ENCODE measurements at places on chromosomes 7 and 10.

GRCh38 chr10:18164748-18165361 is 24.6 kb downstream of the CACNB2 start:
- DNase-seq: no peak

- DNase-seq: no peak
These were observed 35.6 kb upstream of the ADGRA1 start for GRCh38 chr10:133052076-133052475.

DNA sequence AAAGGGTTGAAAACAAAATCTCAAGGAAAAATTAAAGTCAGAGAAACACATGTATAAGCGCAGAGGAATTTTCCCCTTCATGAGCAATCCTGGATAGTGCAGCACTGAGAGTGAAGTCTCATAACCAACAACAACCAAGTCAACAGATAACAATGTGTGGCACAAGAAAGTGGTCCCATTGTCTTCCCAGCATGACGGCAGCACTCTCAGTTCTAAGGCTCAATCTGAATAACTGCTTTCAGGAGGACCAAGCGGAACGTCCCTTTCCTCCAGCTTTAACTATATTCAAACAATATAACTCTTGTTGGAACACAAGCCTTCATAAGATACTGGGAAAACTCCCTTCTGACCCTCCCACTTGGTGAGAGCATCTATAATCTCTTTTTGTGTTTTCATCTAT is 137.9 kb downstream of the RAPGEF5 start:
- DNase-seq: no peak

DNA sequence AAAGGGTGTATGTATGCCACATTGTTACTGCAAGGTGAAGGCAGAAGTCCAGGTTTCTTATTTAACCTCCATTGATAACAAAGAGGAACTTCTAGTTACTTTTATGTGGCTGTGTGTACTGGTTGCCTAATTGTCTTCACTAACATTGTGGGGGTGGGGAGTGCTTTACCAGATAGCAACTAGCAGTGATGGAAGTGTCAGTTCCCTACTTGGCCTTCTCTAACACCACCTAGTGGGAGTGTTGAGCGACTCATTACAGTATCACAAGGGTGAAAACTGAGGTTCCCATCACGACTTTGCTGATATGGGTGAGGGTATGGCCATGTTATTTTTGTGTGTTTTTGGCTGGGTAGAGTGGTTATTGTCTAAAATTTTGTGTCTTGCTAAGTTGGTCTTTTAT is 274.4 kb downstream of the THSD7A start:
- peak; percentile 21 for DNase-seq

DNA sequence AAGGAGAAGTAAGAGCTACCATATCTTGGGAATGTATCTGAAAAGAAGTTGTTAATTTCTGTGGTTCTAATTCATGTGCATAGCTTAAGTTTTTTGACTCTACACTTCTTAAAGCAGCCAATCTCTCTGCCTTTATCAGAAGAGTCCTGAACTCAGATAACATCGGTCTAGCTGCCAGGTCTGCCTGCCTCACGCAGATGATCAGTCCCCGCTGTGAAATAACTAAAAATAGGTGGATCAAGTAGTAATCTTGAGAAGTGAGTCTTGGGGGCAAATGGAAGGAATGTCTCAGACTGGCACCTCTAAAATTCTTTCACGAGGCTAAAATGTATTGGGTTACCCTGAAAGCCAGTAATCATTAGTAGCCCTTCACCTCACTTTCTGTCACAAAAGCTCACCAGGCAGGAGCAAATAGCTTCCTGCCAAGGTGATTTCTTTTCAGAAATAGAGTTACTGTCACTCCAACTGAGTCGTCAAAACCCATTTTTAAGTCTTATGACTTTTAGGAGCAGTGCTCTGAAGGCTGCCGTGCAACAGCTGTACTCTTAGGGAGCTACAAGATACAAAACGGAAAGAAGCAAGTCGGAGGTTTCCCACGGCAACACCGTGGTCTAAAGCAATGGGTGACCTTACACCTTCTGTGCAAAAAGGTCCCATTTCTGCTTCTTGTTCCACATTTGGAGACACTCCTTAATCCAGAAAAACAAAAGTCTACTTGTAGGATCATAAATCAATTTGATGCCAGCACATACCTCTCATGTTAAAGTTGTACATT is 85.2 kb downstream of the ABCB5 start:
- no peak for DNase-seq

- DNase-seq: no peak
These were observed 65.2 kb downstream of the PFKFB3 start for GRCh38 chr10:6267941-6268340.

- DNase-seq: no peak
These were observed 25.1 kb downstream of the DDIT4 start for GRCh38 chr10:72298592-72299519.

DNA sequence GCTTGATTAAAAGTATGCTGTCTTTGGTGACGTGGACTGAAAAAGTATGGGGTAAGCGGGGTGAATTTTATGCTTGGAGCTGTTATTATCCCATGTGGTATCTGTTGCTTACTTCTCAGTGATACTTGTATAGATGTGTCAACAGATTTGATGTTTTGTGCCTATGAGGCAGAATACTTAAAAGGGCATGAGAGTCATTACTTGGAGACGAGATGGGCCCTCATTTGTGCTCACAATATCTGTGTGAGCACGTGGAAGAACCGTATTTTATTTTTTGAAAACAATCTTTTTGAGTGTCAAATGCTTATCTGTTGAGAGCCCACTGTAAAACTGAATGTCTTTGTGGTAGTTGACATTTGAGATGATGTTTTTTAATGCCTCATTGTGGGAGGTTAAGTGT is 281.9 kb downstream of the EXOC4 start:
- no peak for DNase-seq

- no peak for DNase-seq
These were observed 4.1 kb downstream of the COL1A2 start for GRCh38 chr7:94398841-94399240.

DNA sequence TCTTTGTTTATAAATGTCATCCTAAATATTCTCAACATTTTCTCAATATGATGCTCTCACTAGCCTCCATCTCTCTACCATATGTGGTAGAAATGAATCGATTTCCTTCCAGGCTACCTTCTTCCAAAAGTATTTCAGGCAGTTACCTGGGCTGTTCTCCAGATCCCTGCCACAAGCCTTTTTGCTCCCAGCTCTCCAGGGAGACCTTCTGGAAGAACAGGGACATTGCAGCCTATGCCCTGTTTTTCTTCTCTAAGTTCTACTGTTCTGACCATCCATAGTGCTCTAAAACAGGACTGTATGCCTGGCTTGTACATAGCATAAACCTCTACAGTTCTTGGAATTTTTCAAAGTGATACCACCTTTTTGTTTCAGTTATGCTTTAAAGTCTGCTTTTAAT is 552.8 kb downstream of the ANKRD7 start:
- DNase-seq: no peak

- DNase-seq: no peak
These were observed 27.9 kb downstream of the C7orf25 start for GRCh38 chr7:42883950-42884349.

DNA sequence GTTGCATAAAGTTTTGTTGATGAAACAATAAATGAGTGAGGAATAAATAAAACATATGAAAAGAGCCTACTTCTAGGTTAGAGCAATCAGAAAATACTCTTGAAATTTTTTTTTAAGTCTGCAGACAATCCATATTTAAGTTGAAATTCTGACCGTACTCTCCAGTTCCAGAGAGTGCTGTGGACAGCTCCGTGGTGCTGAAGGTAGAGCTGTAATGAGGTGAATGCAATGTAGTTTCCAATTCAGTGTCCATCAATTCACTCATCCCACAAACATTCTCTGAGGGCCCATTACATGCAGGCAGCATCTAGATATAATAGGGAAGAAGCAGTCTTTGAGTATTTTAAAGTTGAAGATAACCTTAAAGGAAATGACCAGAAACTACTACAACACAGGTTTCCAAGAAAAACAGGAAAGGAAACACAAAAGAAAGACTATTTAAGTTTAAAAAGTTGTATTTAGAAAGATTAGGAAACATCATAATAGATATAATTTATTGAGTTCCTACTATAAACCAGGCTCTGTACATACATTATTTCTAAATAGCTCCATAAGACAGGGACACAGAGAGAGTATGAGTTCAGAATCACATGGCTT is 44.0 kb upstream of the CRTAC1 start:
- no peak for DNase-seq

DNA sequence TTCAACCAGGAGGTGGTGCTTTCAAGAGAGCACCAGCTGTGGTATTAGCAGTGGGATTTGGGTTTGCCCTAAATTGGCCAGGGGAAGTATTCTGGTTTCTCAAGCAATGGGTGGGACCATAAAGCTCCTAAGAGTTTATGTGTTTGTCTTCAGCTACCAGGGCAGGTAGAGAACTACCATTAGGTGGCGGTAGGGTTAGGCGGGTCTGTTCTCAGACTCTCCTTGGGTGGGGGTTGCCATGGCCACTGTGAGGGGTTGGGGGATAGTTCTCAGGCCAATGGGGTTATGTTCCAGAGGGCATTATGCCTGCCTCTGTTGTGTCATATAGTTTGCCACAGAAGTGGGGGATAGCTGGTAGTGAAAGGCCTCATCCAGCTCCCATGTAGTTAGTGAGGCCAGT is 47.7 kb upstream of the BICC1 start:
- DNase-seq: no peak

DNA sequence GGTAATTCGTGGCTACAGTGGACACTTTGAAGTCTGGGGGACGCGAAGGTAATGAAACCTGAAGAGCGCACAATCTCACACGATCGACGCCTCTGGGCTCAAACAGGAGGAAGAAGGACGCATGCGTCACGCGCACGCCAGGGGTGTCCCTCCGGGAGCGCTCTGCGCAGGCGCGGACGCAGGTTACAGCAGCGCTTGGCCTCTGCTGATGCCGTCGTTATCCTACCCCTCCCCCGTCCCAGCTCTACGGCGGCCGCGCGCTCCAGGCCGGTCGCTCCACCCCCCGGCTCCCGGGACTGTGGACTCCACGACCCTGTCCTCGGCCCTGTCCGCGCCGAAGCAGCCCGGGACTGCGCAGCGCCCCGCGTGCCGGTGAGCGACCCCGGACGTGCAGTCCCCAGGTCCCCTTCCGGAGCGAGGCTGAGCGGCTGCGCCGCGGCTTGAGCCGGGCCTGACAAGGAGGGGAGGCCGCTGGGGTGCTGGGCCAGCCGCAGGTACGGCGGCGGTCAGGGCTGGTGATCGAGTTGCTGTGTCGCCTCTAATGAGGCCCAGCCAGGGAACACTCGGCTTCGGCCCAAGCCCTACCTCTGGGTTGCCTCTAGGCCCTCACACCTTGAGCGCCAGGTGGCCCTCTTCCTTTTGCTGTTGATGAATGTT is at the start of gene TMEM106B:
Gene TMEM106B (plus strand): TSS at position 241 of the 657 bp plus-strand sequence. CDS start 3,517 bp downstream, outside the sequence.
- peak; percentile 98 for DNase-seq

- DNase-seq: no peak
These were observed 1.5 kb downstream of the LZTS2 start for GRCh38 chr10:101000915-101001658.

DNA sequence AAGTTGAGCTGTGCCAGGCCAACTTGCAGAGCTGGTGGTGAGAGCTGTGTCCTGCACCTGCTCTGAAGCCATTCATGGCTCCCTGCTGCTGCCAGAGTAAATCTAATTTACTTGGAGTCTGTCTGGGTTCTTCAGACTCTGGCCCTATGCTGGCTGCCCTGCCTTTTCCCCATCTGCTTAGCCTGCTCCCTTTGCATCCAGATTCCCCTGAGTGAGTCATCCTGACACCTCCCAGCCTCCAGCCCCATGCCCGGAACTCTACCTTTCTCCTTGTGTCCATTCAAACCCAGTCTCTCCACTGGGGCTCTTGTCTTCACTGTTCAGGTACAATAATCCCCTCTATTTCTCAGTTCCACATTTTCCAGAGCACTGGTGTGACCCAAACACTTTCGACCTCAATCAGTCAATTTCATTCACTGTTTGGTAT is 434.4 kb upstream of the ZMIZ1 start:
- no peak for DNase-seq

DNA sequence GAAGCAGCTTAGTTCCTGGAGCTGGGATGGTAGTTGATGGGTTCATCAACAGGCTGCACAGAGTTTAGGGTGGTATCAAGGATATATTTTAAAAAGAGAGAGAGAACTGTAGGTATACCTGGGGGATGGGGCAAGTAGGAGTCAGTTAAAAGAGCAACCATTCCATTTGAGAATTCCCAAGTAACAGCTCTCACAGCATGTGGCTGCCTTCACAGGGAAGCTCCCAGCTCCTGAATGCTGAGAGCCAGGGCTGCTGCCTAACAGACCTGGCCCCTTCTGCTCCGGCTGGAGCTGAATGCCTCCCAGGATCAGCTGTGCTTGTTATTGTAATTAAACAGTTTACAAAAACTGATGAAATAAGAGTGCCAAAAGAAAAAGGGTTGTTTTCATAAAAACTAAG is 58.8 kb upstream of the GPR26 start:
- DNase-seq: no peak

Data from T-helper 2 cell (primary cell).